ENCODE measurements at places on chromosomes 16 and 17.

DNA sequence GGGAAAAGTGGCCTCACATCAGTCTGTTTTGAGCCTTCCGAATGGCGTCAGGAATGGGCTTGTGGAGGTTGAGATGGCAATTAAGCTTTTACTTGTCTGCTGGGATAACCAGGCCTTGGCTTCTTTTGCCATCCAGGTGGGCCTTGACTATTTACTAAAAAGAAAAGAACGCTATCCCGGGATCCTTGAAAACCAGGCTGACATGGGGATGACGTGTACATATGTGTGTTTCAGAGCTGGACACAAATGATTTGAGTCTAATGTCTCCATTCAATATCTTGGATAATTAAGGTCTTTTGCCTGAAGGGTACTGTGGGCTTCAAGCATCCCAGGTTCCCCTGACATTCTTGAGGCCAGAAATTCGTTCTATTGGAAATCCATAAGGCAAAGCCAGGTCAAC, 32.6 kb upstream of the HOXB13 start:
- no peak for DNase-seq

- DNase-seq: no peak
These were observed 214.4 kb downstream of the C16orf78 start for GRCh38 chr16:49588026-49588425.

DNA sequence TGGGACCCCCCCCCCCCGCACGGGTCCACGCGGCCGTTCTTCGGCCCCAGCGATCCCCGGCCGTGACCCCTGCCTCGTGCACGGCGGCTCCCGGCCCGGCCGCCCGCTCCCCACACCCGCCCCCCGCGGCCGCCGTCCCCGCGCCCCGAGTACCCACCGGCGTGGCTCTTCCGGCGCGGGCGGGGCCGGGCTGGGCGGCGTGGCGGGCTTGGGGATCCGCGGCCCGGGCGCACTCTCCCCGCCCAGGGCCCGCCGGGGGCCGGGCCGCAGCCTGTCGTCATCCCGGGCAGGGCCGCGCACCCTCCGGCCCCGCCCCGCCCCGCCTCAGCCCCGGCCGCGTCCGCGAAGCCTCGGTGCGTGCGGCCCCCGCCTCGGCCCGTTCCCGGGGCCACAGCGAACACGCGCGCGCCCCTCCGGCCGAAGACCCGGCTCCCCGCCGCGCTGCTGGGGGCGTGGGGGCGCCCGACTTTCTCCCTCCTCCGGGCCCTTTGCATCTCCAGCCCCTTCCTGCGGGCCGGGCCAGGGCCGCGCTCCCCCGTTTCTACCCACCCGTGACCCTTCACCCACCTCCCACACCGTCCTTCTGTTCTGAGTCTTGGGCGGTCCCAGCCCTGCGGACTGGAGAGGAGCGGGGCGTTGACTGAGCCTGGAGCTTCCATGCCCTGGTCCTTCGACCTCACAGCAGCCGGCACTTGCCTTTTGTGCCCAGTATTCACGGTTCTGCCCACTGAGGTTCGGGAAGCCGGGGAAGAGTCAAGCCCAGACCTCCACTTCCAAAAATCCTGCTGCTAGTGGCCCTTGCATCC, 840 bp downstream of the MYO1C start:
- peak; percentile 41 for DNase-seq

GRCh38 chr16:51151961-51152663, 1.0 kb upstream of the SALL1 start:
- no peak for DNase-seq

- DNase-seq: no peak
These were observed 28.0 kb downstream of the GNA13 start for GRCh38 chr17:65028545-65028843.

DNA sequence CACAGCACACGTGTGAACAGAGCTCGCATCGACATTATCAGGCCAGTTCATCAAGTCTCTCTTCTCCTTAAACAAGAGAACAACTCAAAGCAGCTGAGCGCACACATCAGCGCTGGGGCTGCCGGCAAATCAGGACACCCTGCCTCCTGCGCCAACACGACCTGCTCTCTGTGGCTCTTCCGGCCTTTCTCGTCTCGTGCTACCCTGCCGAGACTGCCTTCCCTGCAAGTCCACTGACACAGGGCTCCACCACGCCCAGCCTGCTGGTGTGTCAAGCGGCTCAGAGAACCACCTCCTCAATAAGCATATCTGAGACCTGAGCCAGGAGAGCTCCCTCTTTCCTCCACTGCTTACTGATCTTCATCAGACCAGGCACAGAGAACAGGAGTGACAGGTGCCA, 96.9 kb downstream of the ZNF778 start:
- DNase-seq: peak; percentile 44

- DNase-seq: no peak
These were observed 367.7 kb upstream of the CDH11 start for GRCh38 chr16:65489531-65490023.

GRCh38 chr17:17091856-17092756, 49.8 kb downstream of the MPRIP start:
- no peak for DNase-seq

DNA sequence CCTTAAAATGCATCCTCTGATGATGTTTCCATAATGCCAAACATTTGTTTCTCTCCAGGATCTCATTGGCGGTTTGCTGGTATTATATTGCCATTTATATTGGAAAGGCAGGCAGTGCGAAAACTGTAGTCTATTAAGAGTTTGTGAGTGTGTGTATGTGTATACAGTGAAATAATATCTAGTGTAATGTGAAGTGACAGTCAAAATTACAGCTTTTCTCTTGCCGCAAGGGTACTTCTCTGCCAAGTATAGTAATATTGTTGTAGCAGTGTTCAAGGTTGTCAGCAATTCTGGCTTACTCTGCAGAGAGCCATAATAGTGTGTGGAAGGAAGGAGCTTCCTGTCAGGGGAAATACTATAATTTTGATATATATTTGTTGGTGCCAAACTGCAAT, 178.6 kb downstream of the WWOX start:
- DNase-seq: no peak

DNA sequence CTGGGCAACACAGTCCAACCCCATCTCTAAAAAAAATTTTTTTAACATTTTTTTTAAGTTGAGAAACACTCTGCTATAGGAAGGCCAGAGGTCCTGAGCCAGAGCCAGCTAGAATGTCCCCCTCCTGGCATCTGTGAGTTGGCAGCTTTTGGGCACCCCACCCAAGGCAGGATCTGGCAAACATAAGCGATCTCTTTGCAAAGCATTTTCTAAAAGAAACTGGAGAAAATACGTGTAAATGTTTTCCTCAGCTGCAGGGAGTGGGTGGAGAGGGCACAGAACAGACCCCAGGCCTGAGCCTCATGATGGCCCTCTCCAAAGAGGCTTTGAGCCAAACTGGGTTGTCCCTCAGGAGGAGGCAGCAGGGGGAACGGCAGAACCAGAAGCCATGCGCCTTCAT, 11.7 kb downstream of the CAVIN1 start:
- no peak for DNase-seq

- no peak for DNase-seq
These were observed 24.5 kb downstream of the GPR142 start for GRCh38 chr17:74391771-74392170.

- peak; percentile 25 for DNase-seq
These were observed 18.4 kb downstream of the LDHD start for GRCh38 chr16:75097941-75098901.

DNA sequence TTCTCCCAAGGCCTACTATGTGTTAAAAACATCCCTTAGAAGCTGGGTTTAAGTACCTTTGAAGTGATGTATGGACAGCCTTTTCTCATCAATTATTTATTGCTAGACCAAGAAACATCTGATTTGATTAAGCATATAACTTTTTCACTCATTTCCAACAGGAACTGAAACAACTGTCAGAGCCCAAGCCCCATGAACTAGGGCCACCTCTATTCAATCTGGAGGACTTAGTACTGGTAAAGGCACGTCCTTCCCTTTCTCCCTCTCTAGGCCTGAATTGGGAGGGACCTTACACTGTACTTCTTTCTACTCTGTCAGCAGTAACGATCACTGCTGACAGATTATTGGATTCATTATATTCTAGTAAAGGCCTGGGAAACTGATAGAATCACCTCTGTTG, 612.0 kb upstream of the CDH8 start:
- no peak for DNase-seq

- no peak for DNase-seq
These were observed 66.6 kb upstream of the AXIN2 start for GRCh38 chr17:65627891-65628643.

DNA sequence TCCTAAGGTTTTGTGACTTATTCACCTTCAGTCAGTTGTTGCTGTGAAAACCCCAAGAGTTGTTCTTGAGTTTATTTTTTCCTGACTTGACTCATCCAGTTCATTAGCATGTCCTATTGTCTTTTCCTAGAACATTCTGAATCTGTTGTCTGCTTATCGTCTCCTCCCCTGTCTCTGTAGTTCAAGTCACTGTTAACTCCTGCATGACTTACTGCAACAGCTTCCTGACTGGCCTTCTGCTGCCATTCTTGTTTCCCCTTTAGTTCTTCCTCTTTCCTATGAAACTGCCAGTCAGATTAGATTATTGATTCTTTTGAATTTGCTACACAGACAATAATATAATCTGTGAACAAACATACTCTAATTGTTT, 161.5 kb downstream of the FTO start:
- DNase-seq: no peak

- DNase-seq: no peak
These were observed 30.2 kb downstream of the TANC2 start for GRCh38 chr17:62996221-62996620.

DNA sequence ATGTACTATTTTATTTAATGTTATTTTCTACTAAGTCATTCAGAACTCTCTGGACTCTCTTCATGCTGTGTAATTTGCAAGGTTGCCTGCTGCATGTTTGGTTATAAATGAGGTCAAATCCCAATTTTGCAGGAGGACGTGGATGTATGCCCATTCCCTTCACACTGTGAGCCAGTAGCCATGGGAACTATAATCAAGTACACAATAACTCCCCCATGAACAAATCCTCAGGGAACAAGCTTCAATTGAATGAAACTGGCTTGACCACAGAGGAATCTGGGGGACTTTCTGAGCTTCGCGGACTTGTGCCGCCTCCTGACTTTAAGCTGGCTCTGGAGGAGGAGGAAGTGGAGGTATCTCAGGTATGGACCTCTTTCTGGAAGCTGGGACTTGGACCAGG, 14.6 kb upstream of the KCTD13 start:
- no peak for DNase-seq

GRCh38 chr17:66675273-66675990, 159.5 kb upstream of the CACNG5 start:
- DNase-seq: no peak

- no peak for DNase-seq
These were observed 13.7 kb downstream of the B9D1 start for GRCh38 chr17:19348806-19349205.

GRCh38 chr17:76631821-76632565, 11.6 kb downstream of the ST6GALNAC1 start:
- no peak for DNase-seq

DNA sequence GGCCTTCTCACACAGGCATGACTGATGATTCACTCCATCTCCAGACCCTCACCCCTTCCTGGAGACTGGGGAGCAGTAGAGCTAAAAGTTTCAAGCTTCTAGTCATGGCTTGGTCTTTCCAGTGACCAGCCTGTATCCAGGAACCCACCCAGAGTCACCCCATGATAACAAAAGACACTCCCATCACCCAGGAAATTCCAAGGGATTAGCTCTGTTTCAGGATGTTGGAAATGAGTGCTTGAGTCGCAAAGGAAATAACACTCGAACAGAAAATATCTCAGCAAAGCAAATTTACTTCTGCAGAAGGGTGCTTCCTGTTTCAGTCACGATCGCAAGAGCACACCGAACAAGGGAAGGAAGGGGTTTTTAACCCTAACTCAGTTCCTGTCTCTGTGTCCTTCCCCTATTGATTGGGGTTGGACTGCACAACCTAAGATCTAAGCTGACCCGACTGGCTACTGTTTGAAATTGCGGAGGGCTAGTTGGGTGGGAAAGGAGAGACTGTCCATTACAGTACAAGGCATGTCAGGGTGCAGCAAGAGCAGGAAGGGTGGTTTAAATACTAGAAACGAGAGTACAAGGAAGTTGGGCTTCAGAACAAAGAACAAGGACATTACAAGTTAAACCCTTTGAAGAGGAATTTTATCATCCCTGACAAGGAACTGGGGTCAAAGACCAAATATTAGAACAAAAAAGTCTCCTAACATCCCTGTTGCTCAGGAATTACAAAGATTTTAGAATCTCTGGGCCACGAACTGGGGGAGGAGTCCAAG, 224.4 kb upstream of the CACNG5 start:
- no peak for DNase-seq

GRCh38 chr17:69516911-69517310, 102.4 kb downstream of the MAP2K6 start:
- no peak for DNase-seq

DNA sequence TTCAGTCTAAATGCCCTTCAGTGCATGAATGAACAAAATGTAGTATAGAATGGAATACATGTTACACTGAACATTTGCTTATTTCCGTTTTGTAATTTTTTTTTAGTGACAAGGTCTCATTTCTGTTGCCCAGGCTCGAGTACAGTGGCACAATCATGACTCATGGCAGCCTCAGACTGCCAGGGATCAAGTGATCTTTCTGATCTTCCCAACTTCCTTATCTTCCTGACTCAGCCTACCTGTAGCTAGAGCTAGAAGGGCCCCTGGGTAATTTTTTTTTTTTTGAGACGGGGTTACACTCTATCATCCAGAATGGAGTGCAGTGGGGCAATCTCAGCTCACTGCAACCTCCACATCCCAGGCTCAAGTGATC, 7.3 kb upstream of the SLX4 start:
- DNase-seq: no peak

GRCh38 chr17:60439501-60439900, 17.2 kb downstream of the CHCT1 start:
- DNase-seq: no peak

DNA sequence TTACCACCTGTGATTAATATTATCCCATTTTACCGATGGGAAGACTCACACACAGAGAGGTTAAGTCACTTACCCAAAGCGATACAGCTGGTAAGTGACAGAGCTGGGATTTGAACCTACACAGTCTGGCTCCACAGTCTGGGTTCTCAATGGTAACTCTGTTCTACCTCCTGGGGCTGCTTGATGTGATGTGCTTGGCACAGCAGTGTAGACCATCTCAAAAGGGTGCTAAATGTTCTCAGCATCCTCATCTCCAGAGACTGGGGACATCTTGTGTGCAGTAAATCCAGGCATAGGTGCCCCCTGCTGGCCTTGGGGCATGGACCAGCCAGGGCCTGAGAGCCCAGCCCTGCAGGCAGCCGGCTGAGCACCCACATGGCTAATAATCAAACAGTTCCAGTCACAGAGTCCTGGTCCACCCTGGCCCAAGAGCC, 15.4 kb upstream of the KATNB1 start:
- peak; percentile 41 for DNase-seq

- DNase-seq: no peak
These were observed 102.2 kb downstream of the AATF start for GRCh38 chr17:37050920-37051319.

- DNase-seq: no peak
These were observed 580.1 kb downstream of the WWOX start for GRCh38 chr16:78679546-78679945.

All from CD8-positive, alpha-beta T cell (primary cell).